Effector memory CD4-positive, alpha-beta T cell (primary cell): ENCODE measurements at places on chromosomes 1 and 21.

GRCh38 chr21:41710823-41711160 lies 56.1 kb downstream of the RIPK4 start:
- no peak for DNase-seq

GRCh38 chr1:2255420-2256369 lies 27.6 kb downstream of the SKI start:
- peak; percentile 77 for DNase-seq

- DNase-seq = peak; percentile 42
Observed at GRCh38 chr1:32250893-32251716, at the start of gene LCK. LCK (plus strand) TSS chr1:32251265; CDS start chr1:32274330, 23,065 bp downstream.

GRCh38 chr1:204294357-204294756 lies 65.4 kb downstream of the PLEKHA6 start:
- no peak for DNase-seq

DNA sequence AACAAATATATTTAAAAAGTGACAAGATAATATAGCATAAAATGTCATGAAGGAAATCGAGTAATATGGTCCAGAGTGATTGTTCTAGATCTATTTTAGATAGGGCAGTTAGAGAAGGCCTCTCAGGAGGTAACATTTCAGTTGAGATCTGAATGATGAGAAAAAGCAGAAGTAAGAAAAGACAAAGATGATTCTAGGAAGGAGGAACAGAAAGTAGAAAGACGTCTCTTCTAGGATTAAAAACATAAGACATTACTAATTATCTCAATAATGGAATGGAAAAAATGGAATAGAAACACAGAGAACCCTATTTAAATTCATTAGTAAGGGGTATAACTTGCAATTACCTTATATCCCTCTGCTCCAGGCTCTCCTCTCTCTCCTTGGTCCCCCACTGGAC lies 130.0 kb upstream of the ZNHIT6 start:
- DNase-seq = no peak

GRCh38 chr1:61757950-61758349 lies 15.7 kb downstream of the PATJ start:
- no peak for DNase-seq

- no peak for DNase-seq
Observed at GRCh38 chr1:186300056-186300455, 75.0 kb downstream of the TPR start.

DNA sequence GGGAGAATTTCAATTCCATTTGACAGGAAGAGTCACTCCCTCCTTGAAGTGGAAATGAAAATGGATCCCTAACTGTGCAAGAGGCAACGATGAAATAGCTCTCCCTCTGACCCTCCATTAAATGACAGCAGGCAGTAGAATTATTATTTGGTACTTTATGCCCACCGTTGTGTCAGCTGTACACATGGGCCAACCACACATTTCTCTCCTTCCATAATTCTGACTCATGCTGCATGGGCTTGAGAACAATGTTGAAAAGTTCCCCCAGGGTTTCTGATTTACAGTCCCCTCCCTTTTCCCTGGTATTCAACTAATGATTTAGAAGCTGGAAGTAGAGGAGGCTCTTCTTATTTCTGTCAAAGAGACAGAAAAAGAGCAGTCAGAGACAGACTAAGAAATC lies 103.5 kb downstream of the RGS7 start:
- DNase-seq = no peak

DNA sequence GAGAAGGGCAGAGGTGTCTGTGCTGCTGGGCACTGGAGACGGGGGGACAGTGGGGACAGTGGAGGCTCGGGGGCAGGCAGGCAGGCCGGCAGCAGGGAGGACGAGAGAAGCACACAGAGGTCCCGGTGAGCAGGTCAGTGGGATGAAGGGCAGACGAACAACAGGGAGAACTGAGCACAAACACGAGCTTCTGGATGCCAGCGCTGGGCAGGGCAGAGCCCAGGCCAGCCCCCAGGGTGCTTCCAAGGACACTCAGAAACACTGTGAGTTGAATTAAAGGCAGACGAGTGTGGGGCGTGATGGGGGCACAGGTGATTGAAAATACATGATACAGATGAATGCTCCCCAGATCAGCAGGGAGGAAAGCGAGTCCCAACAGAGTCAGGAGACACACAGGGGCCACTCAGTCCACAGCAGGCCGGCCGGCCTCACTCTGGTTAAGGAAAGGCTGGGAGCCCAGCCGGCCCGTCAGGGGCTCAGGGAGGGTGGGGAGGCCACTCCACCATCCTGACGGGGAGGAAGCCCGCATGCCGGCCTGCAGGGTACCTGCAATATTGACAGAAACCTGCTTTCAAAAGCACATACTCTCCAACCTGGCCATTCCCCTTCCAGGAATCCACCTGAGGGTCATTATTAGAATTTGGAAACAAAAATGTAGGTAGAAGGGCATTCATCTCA lies 14.1 kb downstream of the SLC19A1 start:
- DNase-seq = no peak

DNA sequence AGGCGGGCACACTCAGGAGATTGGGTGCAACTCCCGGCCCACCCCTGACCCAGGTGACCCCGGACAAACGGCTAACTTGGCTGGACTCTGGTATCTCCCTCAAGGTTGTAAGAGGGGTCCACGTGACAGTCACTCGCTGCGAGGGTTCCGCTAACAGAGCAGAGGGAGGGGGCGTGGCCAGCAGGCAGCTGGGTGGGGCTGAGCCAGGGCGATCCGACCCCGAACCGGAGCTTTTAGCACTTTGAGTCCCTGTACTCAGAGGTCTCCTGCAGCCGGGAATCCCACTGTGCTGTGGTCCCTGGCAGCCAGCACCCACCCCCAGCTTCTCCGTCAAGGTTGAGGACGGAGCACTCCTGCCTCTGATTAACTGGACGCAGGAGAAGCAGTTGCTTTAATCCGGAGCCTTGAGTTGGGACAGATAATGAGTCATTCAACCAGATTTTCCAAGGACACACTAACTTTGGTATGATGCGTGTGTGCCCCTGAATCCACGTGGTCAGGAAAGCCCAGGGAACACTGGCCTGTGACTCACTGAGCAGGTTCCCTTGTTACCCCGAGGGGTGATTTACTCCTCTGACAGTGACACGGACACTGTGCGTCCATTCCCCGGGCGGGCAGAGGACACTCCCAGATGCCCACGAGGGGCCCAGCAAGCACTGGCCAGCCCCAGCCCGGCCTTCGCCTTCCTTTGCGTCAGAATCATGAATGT lies 16.8 kb downstream of the TRPM2 start:
- DNase-seq = no peak

DNA sequence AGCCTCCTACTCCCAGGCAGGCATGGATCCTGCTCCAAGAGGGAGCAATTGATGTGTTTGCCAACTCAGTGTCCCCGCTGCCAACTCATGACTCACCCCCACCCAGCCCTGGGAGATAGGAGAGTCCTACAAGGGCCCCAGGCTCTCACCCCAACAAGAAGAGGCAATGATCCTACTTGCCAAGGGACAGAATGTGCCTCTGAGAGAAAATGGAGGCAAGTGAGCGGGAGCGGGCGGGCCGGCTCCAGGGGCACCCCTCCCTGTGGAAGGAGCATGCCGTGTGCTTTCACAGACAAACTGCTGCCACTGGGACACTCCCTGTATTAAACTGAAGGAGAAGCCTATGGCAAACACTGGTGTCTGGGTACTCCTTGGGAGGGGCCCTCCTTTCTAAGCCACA lies 16.7 kb downstream of the PKP1 start:
- DNase-seq = no peak

DNA sequence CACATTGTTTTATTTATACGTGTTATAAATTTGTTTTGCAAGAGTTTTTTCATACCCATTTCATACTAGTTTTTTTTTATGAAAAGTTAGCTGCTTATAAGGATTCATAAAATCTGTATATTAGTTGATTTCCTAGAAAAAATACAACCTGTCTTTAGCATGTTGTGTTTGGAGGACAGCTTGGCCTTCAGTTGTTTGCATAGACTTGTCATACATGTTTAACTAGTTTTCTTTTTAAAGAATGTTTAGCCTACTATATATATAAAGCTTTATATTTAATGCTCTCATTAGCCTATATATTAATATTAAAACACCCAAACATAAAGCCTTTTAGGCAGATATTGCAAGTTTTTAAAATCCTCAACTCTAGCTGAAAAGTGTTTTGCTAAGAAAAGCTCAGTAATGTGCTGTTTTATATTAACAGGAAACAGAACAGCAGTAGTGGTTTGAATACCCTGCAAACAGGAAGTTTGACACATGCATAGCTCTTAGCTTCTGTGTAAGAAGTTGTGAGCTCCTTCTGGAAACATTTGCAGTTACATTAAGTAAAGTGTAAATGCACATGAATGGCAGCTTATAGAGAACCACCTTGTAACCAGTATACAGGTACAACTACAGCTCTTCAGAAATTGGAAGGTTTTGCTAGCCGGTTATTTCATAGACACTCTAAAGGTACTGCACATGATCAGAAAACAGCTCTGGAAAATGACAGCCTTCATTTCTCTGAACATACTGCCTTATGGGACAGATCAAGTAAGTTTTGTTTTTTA lies at the start of gene PRKACB:
Gene PRKACB (plus strand): TSS at position 476 of the 770 bp plus-strand sequence. CDS start 91 bp downstream, at position 567.
- DNase-seq = no peak

- no peak for DNase-seq
Observed at GRCh38 chr1:235954306-235955283, 87.9 kb upstream of the LYST start.

DNA sequence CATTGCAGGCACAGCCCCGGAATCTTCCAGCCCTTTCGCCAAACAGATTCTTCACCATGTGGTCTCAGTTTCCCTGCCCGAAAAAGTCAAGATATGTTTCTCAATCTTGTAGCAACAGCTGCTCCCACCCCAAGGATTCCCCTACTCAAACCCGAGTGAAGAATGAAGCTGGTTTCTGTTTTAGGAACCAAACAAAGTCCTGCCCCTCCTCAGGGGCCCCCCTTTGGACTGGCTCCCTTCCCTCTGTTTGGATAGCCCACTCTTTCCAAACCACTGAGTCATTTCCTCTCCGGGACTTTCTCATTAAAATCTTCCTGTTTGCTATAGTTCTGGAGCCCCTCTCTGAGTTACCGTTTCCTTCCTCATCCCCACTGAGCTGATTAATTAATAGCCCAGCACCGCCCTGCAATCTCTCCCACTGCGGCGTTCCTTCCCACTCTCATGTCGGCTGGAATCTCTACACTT lies 100.9 kb downstream of the TSEN15 start:
- no peak for DNase-seq

GRCh38 chr1:153355445-153356071 lies 2.1 kb upstream of the S100A9 start:
- no peak for DNase-seq

GRCh38 chr1:173268786-173269277 lies 61.7 kb upstream of the TNFSF4 start:
- no peak for DNase-seq

GRCh38 chr1:43747736-43748135 lies 40.4 kb downstream of the ST3GAL3 start:
- DNase-seq = no peak

DNA sequence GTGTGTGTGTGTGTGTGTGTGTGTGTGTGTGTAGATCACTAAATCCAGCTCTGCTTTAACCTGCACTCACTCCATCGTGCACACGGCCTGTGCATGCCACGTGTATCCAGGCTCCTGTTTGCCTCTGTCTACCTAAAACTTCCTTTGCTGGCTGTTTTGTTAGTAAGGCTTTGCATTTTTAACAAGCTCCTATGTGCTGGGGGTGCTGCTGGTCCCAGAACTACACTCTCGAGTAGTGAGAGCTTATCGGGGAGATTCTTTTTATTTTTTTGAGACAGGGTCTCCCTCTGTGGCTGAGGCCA lies 596 bp upstream of the TCEA3 start:
- DNase-seq = no peak

DNA sequence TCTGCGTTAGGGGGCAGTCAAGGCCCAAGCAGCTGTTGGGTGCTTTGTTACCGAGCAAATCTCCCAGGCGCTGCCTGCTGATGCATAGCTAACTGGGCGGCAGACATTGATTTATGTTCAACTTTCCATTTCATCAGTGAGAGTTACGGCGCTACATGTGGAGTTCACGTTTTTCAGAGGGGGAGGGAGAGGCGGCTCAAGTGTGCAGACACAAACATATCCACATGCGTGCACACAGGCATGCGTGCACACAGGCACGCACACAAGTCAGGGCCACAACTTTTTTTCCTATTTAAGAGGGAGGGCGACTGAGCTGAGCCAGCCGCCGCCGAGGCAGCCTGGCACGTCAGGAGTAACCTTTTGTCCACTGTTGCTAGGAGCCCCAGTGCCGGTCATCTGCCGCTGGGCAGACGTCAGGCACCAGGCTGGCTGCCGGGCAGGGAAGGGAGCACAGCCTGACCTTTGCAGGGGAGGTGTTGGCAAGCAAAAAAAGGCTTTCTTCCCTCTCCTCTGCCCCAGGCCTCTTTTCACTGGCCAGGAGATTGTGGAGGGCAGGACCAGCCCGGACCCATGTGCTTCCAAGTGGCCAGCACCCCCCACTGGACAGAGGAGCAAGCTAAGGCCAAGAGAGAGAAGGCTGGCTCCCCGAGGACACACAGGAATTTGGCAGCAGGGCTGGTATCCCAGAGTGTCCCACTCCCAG lies 73.3 kb downstream of the MRPL37 start:
- no peak for DNase-seq

DNA sequence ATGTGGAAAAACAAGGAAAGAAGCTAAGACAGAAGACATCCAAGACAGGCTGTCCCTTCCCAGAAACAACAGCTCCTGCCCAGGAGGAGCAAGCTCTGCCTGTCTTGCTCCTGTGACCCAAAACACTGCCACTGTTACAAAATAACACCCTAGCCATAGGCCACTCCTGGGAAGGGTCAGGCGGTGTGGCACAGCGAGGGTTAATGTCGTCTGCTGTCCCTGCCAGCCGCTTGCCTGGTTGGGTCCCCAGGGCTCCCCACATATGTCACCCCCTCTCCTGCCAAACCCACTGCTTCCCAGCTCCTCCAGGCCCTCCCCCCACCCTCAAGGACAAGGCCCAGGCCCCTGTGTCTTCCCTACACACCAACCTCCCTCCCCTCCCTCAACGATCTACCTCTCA lies 3.9 kb upstream of the NHLH1 start:
- DNase-seq = no peak

DNA sequence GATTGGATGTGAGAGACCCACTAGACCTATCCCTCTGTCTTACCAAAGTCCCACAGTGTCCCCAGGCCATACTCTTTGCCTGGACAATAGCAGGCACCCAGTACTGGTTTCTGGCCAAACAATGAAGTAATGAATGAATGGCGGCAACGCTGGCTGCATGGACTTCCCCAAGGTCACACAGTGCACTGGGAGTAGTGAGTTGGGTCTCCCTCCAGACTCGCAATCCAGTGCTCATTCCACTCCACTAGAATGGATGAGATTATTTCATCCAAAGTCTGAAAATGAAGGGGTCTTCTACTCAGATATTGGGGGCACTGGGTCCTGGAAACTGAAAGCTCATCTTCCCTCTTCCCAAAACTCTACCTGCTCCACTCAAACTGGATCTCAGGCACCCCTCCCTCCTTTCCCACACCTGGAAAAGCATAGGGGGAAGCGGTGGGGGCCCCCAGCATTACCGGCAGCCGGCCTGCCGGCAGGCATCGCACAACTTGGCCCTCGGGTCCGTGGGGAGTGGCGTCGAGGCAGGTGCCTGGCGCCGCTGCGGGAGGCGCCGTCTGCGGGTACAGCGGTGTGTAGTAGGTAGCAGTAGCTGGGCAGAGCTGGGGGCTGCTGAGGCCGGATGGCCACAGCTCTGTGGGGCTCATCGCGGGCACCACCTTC lies 816 bp downstream of the E2F2 start:
- no peak for DNase-seq

- DNase-seq = no peak
Observed at GRCh38 chr1:175830500-175830899, 87.1 kb upstream of the TNR start.
